Stimulated activated CD4-positive, alpha-beta T cell treated with anti-CD3 and anti-CD28 coated beads, Interleukin-2, amount 100 ng/mL, for 24 hours (primary cell): ENCODE measurements at places on chromosomes 6 and 20.

GRCh38 chr6:41700463-41701347 is 34.7 kb downstream of the TFEB start:
- no peak for DNase-seq

- DNase-seq = no peak
Measured at GRCh38 chr6:62974452-62974851, 236.8 kb upstream of the FKBP1C start.

GRCh38 chr6:138310821-138311220 is 66.9 kb upstream of the SMIM28 start:
- no peak for DNase-seq

GRCh38 chr6:121549736-121550135 is 114.3 kb downstream of the GJA1 start:
- no peak for DNase-seq

- no peak for DNase-seq
Measured at GRCh38 chr6:42817907-42818306, 36.1 kb downstream of the BICRAL start.

DNA sequence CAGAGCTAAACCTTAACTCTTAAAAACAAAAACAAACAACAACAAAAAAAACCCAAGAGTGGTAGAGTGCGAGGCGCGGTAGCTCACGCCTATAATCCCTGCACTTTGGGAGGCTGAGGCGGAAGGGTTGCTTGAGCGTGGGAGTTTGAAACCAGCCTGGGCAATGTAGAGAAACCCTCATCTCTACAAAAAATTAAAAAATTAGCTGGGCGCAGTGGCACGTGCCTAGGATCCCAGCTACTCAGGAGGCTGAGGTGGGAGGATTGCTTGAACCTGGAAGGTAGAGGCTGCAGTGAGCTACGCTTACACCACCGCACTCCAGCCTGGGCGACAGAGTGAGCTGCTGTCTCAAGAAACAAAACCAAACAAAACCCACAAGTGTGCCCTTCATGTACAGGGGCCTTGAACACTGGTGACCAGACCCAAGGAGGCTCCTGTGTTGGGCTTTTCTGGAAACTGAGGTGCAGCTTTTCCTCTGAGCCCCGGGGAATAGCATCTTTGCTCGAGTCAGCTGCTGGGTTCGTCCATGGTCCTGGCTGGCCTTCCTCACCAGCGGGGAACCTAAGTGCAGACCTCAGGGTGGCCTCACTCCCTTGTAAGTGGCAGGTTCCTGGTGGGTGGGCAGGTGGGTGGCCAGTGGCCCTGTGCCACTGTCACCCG is 39.9 kb downstream of the PYGB start:
- DNase-seq = no peak

GRCh38 chr20:49437057-49437456 is 45.4 kb downstream of the KCNB1 start:
- DNase-seq = no peak

- DNase-seq = no peak
Measured at GRCh38 chr6:67792996-67793395, 842.1 kb upstream of the ADGRB3 start.

- DNase-seq = no peak
Measured at GRCh38 chr6:126204598-126204997, 135.3 kb upstream of the CENPW start.

- no peak for DNase-seq
Measured at GRCh38 chr6:158309814-158310213, 2.5 kb upstream of the TULP4 start.

- no peak for DNase-seq
Measured at GRCh38 chr6:85673198-85674139, 30.8 kb upstream of the SYNCRIP start.

DNA sequence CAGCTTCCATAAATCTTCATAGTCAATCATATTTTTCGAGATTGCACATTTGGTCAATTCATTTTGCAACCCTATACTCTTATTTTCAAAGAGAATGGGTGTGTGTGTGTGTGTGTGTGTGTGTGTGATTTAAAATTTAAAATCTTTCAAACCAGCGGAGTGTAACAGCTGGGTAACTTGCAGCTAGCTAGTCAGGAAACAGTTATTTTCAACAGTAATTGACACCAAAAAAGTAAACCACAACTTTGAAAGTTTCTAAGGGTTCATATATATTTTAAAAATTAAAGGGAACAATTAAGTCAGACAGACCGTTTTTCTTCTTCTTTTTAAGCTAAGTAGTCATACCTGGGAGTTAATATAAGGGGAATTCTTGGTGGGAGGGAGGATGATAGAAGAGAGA is 57.0 kb downstream of the PRR18 start:
- no peak for DNase-seq

DNA sequence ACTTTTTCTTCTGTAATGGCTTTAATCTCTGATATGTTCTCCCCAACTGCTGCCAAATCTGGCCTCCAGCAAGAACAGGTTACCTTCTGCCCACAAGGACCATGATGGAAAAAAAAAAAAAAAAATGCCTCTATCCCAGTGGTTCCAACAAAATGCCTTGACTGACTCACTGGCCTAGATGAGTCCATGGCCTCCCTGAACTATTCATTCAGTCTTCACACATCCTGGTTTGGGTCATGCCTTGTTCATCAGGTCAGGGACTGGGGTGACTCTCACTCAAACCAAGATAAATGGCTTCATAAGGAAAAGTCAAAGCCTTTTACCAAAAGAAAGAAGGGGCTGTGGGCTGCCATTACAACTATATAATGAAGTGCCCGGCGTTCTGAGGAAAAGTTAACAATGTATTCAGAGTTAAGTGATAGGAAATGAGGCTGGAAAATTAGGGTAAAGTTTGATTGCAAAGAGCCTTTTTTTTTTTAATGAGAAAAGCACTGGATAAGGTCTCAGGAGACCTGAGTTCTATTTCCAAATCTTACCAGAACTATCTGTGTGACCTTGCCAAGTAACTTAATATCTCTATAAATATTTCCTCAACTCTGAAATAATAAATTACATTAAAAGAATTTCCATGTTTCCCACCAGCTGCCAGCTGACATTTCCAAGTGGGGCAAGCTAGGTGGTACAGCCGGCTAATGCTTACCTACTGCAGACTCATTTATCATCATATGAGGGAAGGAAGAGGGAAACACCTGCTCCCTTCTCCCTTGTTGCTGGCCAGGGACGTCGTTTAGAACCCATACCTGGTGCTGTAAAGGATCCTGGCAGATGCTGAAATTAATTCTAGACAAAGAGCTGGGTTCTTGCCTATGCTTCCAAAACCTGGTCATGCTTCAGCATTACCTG is 380.0 kb upstream of the MARCKS start:
- DNase-seq = no peak

DNA sequence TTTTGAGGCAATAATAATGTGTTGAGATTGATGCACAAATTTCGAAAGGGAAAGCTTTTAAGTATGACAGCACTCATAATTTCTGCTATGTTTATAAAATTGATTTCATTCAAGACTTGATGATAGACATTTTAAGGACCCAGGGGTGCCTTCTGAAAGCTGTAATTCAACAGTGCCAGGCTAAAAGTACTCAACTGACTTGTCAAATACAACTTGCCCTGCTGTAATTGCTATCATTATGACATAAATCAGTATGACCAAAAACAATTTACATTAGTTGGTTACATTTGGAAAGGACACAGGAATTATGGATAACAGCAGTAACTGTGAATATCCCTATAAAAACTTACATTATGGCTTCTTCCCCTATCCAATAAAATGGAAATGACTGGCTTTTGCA is 178.9 kb downstream of the MMUT start:
- DNase-seq = no peak

GRCh38 chr6:32922083-32922482 is 18.7 kb downstream of the HLA-DMB start:
- no peak for DNase-seq

DNA sequence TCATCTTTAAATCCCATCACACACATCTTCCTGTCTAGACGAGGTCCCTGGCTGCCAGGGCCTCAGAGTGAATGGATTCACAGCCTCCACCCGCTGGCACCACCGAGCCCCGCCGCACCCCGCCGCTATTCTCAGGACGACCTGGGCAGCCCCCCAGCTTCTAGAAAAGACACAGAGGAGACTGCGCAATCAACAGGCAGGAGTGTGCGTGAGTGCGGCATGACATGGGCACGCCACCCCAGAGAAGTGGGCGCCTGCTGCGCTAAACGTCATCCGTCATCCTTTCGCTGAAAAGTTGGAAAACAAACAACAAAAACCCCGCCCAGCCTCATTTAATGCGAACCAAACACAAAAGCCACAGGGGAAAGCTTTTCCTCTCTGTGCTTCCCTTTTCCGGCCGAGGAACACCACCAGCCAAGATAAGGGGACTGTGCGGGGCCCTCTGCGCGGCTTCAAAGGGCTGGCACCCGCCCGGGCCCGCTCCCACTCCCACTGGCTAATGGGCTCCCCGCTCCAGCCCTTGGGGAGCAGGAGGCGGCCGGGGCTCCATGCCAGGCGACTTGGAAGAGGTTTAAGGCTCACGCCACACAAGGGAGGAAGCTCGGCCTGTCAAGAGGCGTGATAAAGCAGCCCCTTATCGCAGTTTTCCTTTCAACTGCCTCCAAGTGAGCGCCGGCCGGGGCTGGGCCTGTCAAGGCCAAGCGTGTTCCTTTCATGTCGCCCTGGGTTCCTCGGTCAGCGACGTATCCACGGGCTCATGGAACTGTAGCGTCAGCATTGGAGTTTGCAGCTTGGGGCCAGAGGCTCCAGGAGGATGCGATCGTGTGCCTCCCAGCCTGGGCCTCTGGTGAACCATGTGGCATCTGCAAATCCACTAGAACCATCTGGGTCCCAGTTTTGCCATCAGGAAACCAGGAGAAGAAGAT is 50.1 kb downstream of the NFATC2 start:
- no peak for DNase-seq

DNA sequence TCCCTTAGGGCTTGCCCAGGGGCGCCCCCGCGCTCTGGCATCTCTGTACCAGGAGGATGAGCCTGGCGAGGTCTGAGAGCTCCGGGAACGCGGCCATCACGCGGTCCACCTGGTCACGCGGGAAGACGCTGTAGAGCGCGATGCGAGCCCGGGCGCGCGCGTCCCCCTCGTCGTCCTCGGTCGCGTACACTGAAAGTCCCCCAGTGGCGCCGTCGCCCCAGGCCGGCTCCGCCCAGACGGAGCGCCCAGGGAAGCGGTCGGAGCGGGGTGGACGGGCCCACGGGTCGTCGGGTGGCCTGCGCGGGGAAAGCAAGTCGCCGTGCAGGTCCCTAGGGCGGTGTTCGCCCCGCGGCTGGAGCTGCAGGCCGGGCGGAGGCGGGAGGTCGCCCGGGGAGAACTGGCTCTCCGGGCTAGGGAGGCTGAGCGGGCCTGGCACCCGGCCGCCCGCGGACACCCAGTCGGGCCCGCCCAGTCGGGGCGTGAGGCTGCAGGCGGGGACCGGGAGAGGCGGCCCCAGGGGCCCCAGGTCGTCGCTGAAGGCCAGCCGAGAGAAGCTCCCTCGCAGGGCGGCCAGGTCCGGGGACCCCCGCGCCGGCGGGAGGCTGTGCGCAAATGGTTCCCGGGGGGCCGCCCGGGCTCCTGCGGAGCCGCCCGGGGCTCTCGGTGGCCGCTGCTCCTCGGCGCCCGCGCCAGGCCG is 34.0 kb downstream of the ZC3H12D start:
- DNase-seq = no peak

GRCh38 chr20:853406-853996 is 20.0 kb downstream of the FAM110A start:
- no peak for DNase-seq

DNA sequence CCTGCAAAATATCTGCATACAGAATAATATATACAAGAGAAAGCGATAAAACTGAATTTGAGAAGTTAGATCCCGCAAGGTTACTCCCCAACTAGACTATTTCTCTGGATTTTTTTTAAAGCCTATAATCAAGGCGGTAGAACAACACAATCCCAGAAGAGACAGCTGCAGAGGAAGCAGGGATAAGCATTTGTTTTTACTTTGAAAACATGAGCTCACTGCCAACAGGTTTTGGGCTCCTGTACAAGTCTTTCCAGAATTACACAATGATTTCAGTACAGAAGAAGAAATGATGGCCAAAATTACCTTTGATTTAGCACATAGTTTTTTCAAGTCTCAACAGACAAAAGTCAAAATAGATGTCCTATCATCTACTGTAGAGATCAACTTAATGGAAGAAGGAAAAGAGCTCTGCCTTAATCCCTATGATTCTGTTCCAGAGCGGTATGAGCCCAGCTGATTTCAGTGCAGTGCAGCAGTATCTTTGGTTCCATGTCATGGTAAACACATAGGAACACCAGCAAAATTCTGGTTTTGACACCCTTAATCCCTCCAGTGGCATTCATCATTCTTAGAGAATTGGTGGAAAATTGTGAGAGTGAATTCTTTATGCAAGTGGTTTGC is 304.3 kb downstream of the HDGFL1 start:
- no peak for DNase-seq

GRCh38 chr20:13610184-13610583 is 28.5 kb downstream of the TASP1 start:
- DNase-seq = no peak

DNA sequence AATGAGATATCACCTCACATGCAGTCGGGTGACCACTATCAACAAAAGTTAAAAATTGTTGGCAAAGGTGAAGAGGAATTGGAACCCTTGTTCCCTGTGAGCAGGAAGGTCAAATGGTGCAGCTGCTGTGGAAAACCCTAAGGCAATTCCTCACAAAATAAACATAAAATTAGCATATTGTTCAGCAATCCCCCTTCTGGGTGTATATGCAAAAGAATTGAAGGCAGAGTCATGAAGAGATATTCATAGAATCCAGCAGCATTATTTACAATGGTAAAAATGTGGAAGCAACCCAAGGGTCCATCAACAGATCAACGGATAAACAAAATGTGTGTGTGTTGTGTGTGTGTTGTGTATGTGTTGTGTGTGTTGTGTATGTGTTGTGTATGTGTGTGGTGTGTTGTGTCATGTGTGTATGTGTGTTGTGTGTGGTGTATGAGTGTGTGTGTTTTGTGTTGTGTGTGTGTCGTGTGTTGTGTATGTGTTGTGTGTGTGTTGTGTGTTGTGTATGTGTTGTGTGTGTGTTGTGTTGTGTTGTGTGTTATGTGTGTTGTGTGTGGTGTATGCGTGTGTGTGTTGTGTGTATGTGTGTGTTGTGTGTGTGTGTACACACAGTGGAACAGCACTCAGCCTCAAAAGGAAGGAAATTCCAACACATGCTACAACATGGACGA is 245.1 kb downstream of the ERMARD start:
- DNase-seq = no peak

- DNase-seq = no peak
Measured at GRCh38 chr20:62758226-62758912, 37.9 kb upstream of the MRGBP start.

GRCh38 chr20:17598013-17598550 is 28.2 kb downstream of the DSTN start:
- no peak for DNase-seq

GRCh38 chr6:32382757-32383420 is 11.2 kb upstream of the TSBP1 start:
- DNase-seq = no peak
